Suppressor macrophage treated with lipopolysaccharide for 4 hours (primary cell): ENCODE measurements at places on chromosomes 4 and X.
A peak's percentile ranks its signal among the peaks of the same experiment; 100 is the strongest.

DNA sequence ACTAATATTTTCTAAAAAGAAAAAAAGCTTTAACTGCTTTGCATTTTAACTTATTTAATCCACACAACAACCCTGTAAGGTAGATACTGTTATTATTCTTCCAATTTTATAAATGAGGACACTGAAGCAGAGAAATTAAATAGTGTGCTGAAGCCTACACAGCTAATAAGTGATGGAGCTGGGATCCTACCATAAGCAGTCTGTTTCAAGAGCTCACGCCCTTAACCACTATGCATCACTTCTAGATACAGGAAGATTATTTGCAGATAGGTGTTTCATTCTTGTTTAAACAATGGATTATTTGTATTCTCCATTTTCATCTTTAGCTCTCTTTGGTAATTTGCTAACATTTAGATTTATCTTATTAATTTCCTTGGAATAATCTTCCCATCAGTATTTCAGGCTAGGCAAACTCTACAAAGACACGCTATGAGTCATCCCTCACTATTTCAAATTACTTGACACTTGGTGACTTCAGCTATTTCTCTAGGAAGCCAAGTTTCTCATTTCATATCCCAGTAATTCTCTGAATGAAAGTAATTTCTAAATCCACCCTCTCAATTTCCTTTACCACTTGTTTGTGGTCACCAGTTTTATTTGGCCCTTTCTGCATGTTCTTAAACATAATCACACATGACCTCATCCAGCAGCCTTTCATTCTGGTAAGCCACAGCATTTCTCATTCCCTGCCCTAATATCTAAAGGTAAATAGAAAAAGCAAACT is 67.3 kb downstream of the ASB9 start:
- peak; percentile 1 for DNase-seq

GRCh38 chr4:158459085-158459820 is 62.4 kb upstream of the RXFP1 start:
- DNase-seq, result no peak

GRCh38 chr4:186472948-186473347 is 82.4 kb downstream of the MTNR1A start:
- DNase-seq, result no peak

DNA sequence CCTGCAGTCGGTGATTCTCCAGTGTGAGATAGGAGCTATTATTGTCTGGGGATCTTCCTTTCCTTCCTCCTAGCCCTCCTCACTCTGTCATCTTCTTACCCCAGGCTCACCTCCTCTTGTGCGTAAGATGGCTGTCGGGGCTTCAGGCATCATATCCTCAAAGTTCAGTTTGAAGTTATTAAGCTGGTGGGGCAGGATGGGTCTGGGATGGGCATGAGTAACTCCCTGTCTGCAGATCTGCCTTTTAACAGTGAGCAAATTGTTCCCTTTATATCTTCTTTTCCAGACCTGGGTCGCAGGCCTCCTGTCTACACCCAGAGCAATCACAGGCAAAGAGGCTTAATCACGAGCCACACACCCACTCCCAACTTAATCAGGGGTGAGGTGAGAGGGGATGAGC is 900 bp upstream of the MTMR1 start:
- no peak for DNase-seq

DNA sequence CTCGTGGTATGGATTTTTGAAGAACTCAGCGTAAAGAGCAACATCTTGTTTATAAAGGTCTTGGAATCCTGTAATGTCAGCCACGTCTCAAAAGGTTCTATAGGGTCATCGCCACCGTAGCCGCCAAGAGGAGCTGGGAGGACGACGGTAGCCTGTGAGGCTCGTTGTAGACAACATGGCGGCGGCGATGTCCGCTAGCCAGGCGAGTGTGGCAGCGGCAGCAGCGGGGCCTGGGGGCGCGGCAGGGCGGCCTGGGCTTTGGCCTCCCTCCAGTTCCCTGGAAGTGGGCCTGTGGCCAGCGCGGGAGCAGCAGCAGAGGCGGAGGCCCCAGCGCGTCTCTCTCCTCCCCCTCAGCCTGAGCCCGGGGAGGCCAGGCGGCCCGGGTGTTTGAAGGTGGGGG is 143.5 kb upstream of the PBDC1 start:
- no peak for DNase-seq

DNA sequence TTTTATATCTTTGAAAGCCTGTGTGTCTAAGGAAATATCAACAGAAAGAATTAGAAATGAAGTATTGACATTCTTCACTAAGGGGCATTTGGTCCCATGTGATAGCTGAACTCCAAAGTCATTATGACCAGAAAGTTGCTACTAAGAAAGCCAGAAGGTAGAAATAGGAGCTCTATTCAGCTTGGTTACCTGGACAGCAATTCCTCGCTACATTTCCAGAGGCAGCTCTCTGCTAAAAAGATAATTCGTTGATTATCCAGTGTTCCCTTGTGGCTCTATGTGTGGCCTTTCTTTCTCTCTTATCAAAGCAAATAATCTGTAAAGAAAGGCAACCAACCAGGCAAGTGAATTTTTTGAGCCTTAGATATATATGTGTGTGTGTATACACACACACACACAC is 341.3 kb downstream of the ADGRL3 start:
- DNase-seq, result no peak

DNA sequence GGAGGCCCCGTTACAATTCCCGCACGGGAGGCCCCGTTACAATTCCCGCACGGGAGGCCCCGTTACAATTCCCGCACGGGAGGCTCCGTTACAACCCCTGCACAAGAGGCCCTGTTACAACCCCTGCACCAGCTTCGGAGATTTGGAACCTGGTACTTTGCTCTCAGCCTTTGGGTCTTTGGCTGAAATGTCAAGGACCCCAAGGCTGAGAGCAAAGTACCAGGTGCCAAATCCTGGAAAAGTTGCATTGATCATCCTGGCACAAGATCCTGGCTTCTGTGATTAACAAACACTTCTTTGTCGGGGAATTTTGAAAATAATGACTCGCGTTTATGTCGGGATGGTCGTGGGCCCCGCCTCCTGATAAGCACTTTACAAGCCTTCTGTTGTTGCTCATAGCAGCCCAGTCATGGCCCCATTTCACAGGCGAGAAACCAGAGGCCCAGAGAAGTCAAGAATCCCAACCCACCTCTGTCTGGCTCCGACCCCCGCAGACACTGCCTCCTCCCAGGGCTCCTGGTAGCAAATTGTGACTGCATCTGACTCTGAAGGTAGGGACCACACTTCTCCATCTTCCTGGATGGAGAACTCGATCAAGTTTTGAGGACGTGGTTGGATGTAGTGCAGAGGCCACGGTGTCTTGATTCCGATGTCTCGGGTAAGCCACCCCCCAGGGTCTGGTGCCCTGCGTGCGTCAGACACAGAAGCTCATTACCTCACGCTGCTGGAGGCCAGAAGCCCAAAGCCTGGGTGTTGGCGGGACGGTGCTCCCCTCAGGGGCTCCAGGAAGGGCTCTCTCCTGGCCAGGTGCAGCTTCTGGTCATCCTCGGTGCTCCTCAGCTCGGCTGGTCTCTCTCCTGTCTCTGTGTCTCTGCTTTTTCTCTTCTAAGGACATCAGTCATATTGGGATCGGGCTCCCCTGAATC is 60.3 kb downstream of the ADRA2C start:
- DNase-seq, result no peak

DNA sequence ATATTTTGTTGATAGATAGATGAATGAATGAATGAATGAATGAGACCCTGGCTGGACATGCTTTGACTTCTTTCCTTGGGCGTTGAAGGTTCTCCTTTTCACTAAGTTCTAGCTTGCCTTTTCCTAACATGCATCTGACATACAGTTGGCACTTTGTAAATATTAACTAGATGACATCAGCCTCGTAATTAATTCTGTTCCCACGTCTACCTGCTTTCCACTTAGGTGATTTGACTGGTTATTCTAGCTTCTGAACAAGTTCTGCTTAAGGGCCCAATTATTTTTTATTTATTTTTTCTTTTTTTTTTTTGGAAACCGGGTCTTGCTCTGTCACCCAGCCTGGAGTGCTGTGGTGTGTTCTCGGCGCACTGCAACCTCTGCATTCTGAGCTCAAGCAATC is 13.9 kb upstream of the RASL11B start:
- DNase-seq, result no peak

GRCh38 chr4:48046059-48046458 is 29.5 kb downstream of the NIPAL1 start:
- DNase-seq, result no peak

DNA sequence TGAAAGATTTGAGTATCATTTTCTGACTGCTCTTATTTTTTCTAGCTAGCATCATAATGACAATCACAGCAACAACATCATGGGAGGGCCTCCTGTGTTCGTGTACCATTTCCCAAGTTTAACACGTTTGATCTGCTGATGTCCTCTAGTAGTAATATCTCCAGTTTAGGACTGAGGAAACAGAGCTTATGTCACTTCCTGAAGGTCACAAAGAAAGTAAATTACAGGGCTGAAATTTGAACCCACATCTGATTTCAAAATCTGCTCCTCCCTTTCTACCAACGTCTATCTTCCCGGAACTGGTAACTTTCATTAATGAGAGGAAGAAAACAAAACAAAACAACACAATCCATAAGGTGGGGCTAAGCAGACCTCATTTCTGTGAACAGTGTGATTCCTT is 302.7 kb downstream of the PACRGL start:
- no peak for DNase-seq

GRCh38 chr4:122588453-122589238 is 32.2 kb downstream of the IL21 start:
- DNase-seq, result peak; percentile 55

- no peak for DNase-seq
These were observed 71.5 kb downstream of the TSPAN5 start for GRCh38 chr4:98586962-98587354.
